ENCODE measurements at places on chromosomes 13 and 19.

DNA sequence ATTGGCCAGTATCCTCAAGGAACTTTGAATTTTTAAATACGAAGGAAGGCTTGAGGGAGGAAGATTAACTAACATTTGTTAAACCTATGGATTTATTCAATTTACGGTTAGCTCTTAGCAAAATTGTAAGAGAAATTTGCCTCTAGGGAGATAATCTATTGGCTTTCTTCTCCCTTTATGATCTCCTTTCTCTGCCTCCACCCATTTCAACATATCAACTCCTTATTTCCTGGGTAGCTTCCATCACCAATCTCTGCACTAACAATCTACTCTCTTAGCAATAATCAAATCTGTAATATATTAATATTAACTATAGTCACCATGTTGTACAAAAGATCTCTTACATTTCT lies 233.9 kb upstream of the CSNK1A1L start:
- DNase-seq: no peak

DNA sequence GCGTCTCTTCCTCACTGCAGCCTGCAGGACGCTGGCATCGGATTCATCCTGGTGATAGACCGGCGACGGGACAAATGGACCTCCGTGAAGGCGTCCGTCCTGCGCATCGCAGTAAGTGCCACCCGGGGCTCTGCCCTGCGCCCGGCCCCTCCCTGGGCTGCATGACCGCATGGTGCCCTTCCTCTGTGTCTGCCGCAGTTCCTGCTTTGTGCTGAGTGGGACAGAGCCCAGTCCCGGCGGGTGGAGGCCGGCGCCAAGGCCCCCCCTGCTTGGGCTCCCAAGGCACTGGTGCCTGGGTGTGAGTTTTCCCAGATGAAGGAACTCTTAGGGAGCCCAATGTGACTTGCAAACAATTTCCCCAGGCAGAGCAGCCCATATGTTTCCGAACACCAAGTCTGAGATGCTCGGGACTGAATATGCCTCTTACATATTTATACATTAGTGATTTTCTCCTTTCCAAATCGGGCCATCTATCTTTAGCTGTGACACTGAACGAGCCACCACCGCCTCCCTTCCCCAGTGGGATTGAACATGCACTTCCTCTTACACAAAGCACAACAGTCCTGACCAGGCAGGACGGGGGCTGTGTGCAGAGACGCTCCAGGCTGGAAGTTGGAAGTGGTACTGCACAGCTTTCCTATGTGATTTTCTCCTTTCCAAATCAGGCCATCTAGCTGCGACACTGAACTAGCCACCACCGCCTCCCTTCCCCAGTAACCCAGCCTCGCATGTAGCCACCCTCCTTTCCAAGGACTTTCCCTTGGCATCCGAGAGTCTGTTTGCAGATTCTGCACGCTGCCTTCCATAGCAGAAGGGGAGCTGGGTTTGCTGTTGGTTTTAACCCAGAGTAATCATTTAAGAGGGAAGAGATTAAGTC lies 60.1 kb upstream of the F7 start:
- DNase-seq: no peak

DNA sequence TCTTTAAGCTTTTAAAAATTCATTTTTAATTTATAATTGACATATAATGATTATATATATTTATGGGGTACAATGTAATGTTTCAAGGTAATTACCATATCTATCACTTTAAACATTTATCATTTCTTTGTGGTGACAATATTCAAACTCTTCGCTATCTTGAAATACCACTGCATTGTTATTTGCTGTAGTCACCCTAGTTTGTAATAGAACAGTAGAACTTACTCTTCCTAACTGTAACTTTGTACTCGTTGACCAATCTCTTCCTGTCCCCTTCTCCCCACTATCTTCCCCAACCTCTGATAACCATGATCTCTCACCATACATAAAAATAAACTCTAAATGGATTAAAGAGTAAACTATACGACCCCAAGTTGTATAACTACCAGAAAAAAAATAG lies 20.4 kb downstream of the COG6 start:
- no peak for DNase-seq

DNA sequence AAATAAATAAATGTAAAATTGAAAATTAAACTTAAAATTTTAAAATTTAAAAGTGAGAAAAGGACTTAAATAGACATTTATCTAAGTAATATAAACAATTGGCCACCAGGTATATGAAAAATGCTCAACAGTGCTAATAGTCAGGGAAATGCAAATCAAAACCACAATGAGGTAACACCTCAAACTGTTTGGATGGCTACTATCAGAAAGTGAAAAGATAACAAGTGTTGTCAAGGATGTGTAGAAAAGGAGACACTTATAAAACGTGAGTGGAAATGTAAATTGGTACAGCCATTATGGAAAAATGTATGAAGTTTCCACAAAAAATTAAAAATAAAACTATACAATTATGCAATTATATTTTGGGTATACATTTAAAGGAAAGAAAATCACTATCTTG lies 752.2 kb downstream of the EFNB2 start:
- no peak for DNase-seq

GRCh38 chr13:90834700-90835099 lies 512.8 kb upstream of the MIR17HG start:
- DNase-seq: no peak

DNA sequence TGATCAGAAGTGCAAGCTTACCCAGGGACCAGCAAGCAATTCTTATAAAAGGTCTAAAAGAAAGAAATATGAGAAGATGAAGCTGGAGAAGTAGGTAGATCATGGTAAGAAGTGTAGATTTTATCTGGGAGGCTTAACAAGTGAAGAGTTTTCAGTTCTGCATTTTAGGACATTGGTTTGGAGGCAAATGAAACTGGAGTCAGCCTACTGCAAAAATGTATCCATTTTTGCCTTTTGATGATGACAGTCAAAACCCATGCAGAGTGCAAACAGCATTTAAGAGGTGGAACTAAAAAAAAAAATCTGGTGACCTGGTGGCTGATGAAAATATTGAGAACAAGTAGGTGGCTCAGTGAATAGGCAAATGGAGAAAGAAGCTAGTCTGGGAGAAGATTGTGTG lies 216.9 kb downstream of the DNAJC15 start:
- peak; percentile 11 for DNase-seq

GRCh38 chr13:29315847-29316246 lies 279.6 kb downstream of the SLC7A1 start:
- no peak for DNase-seq

- no peak for DNase-seq
Observed at GRCh38 chr19:55694656-55695491, 19.8 kb downstream of the EPN1 start.

- peak; percentile 82 for DNase-seq
Observed at GRCh38 chr13:20353973-20354372, 121.9 kb upstream of the GJB6 start.
